ENCODE measurements at places on chromosomes 7 and 10.

DNA sequence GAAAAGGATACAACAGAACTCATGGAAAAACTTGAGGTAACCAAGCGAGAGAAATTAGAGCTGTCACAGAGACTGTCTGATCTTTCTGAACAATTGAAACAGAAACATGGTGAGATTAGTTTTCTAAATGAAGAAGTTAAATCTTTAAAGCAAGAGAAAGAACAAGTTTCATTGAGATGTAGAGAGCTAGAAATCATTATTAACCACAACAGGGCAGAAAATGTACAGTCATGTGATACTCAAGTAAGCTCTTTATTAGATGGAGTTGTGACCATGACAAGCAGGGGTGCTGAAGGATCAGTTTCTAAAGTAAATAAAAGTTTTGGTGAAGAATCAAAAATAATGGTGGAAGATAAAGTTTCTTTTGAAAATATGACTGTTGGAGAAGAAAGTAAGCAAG lies 62.1 kb downstream of the AKAP9 start:
- DNase-seq = no peak

DNA sequence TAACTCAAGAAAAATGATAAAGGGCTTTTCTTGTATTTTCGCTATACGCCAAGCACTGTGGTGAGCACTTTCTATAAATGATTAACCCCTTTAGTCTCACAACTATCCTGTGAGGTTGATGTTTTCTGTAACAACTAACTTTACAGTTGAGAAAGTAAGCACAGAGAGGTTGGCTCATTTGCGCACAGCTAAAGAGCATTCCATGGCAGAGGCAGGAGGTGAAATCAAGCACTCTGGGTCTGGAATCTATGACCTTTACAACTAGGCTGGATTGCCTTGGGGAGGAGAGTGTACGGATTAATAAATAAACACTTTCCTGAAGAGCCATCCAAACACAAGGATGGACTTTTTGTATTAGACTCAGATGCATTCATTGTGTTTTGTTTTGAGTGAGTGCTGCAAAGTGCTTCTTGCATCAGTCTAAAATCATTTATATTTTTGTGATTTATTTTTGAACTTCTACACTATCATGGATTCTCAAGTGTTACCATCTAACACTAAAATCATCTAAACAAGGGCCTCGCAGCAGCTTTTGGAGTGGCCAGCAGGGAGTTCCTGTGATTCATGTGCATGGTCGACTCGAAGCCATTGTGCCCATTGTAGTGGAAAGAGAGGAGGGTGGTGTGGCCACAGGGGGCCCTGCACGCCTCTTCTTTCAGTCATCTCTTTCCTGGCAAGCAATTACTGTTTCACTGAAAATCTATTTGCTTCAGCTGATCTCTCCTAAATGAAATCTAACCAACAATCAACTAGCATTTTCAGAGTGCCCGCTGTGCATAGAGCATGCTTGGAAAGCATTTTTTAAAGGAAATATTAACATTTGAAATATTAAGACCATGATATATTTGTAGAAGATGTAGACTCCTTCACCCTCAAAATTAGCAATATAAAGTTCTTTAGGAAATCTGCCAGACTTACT lies 633.4 kb upstream of the COBL start:
- DNase-seq = no peak

- DNase-seq = no peak
Observed at GRCh38 chr10:86698207-86698940, 30.1 kb downstream of the LDB3 start.

DNA sequence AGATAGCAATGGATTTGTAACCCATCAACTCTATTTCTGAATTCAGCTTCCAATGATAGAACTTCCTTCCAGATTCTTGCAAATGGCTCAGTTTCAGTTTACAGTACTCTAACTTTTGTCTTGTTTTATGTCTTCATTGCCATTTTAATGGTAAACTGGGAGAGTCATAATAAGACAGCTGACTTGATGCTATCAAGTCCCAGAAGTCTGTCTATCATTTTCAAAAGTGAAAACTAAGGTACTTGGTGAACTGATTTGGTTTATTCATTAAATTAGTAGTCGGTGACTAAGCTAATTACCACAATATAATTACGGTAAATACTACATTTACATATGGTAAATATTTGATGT lies 25.0 kb downstream of the RTKN2 start:
- no peak for DNase-seq

DNA sequence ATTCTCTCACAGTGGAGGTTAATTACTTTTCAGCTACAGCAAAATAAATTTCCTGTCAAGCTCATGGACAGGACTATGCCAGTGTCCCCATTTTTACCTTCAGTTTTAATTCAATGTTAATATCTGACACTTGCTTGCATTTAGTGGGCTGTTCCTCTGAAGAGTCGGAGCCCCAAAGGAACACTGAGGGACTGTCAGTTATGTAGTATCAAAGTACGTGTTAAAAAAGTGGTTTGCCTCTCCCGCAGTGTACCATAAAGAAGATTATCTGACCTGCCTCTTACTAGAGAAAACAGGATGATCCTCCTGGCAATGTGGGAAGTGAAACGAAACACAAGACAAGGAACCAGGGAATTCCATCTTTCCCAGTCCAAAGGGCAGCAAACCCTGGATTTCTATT lies 1010.9 kb upstream of the PHF14 start:
- DNase-seq = no peak

DNA sequence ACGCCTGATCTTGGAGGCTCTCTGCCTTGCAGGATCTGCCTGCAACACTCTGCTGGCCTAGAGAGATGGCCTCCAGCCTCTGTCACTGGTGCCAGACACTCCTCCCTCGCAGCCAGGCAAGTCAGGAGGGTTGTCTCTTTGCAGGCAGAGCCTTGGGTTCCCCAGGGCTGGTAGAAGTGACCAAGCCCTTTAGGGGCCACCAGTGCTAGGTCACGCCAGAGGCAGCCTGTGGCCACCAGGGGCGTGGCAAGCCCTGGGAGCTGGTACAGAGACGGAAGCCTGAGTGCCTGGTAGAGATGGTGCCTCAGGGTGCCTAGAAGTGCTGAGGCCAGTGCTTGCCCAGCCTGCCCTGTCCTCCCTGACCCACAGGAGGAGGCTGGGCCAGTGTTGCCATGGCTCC lies 9.1 kb downstream of the ADCYAP1R1 start:
- DNase-seq = no peak

DNA sequence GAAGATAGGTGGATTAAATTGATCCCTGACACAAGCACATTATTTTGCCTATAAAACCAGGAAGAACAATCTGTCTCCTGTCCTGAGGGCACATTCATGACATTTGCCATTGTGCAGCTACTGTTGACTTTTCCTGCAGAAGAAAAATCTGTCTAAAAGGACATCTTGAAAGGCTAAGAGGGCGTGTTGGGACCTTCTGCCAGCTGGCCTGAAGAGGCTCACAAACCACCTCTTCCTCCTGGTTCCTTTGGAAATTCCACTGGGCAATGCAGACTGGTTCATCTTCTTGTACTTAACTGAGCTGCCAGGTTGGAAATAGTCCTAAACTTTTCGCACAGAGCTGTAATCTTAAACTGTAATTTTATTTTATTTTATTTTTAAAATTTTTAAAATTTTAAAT lies 35.7 kb upstream of the PIP start:
- no peak for DNase-seq

- DNase-seq = no peak
Observed at GRCh38 chr7:4800487-4800886, 25.1 kb downstream of the AP5Z1 start.

- DNase-seq = no peak
Observed at GRCh38 chr10:4824791-4825310, 1.2 kb upstream of the AKR1E2 start.

GRCh38 chr7:73977619-73978618 lies 50.1 kb upstream of the ELN start:
- no peak for DNase-seq

GRCh38 chr7:74033372-74034311 lies 5.7 kb downstream of the ELN start:
- no peak for DNase-seq

GRCh38 chr7:79806161-79806734 lies 328.4 kb upstream of the GNAI1 start:
- DNase-seq = no peak

- no peak for DNase-seq
Observed at GRCh38 chr10:5949009-5949759, 28.2 kb downstream of the IL15RA start.

DNA sequence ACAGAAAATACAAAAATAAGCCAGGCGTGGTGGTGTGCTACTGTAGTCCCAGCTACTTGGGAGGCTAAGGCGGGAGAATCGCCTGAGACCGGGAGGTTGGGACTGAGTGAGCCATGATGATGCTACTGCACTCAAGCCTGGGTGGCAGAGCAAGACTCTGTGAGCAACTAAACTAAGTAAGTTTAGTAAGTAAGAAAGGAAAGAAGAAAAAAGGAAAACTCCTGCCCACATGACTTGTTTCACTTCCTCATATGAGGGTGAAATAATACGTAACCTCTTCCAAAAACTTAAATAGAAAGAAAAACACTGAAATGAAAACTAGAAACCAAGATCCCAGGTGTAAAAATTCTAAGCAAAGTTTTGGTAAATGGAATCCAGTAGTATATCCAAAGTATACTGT lies 79.6 kb downstream of the LARP4B start:
- DNase-seq = no peak

GRCh38 chr7:11366118-11366517 lies 392.4 kb downstream of the PHF14 start:
- DNase-seq = no peak

DNA sequence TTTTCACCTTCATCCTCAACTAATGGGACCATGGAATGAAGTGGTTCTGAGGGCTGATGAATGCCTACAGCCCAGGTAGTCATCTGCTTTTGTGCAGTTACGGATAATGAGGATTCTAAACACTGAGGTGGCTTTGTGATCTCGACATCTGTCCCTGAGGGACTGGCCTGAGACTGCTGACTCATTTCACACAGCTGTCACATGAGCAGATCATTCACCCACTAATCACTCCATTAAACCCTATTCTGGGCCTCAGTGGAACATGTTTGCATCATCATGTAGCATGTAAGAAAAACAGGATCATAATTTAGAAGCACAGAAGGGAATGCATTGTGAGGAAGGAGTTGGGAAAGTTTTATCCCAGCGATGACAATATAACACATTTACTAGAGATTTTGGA lies 79.4 kb upstream of the FEZF1 start:
- DNase-seq = no peak

GRCh38 chr7:47776335-47776734 lies 171.9 kb downstream of the PKD1L1 start:
- no peak for DNase-seq

DNA sequence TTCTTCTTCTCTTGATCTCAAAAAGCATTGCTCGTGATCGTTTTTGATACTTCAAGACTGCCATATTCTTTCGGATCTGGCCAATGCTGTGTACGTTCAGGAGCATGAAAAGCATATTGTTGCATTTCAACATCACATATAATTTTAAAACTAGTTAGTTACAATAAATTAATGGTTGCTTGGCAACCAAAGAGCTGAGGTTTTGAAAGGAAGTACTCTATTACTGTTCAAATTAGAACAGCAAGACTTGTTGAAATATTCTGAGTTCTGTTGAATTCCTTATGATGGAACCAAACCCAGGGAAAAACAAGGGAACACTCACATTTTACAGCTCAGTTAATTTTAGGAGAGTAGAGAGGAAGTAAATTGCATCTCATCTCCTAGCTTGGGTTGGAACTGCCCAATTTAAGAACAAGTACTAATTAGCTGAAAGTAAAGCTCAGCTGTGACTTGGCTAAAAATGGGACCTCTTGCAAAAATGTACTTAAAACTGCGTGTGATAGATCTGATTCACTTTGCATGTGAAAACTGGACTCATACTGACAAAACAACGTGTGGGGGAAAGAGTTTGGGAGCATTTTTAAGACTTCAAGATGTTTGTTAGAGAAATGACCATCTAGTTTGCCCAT lies 21.2 kb downstream of the OR9A2 start:
- no peak for DNase-seq
